ENCODE measurements at places on chromosomes 12 and 14. TPM values are rescaled to one million over a fixed set of nuclear protein-coding genes. Genes with fewer than 3 reads are reported as not detected.

The COA8 gene
- 26.5 TPM for total RNA-seq

The OR6C76 gene
- not detected for total RNA-seq

The GZMB gene
- total RNA-seq: not detected

The PCED1B gene
- 0.19 TPM for total RNA-seq

The AMHR2 gene
- not detected for total RNA-seq

The AVPR1A gene
- under 0.01 TPM for total RNA-seq

The C1S gene
- 0.19 TPM for total RNA-seq

The HOXC13 gene
- not detected for total RNA-seq

Data from dermis blood vessel endothelial cell (primary cell).